Naive thymus-derived CD8-positive, alpha-beta T cell (primary cell): ENCODE measurements at places on chromosomes 2 and 18. TPM values are rescaled to one million over a fixed set of nuclear protein-coding genes. Genes with fewer than 3 reads are reported as not detected.

GRCh38 chr2:19363474-19363778 lies 5.0 kb upstream of the OSR1 start:
- DNase-seq = no peak
- H3K36me3 ChIP-seq = no peaks in the 10 kb centered on the region
- peaks cover 27% of the 10 kb centered on the region for H3K27me3 ChIP-seq
- peak overlapping the region; percentile 72 for H3K27ac ChIP-seq
- peak overlapping the region; percentile 95 for H3K4me3 ChIP-seq

GRCh38 chr18:8056723-8057122 lies 489.6 kb downstream of the PTPRM start:
- H3K4me3 ChIP-seq = no peak overlapping the region
- H3K36me3 ChIP-seq = no peaks in the 10 kb centered on the region
- no peaks in the 10 kb centered on the region for H3K4me1 ChIP-seq
- DNase-seq = no peak
- H3K27me3 ChIP-seq = no peaks in the 10 kb centered on the region
- no peak overlapping the region for H3K27ac ChIP-seq

Gene GLI2
- not detected for total RNA-seq

Gene CFAP65
- total RNA-seq = not detected

DNA sequence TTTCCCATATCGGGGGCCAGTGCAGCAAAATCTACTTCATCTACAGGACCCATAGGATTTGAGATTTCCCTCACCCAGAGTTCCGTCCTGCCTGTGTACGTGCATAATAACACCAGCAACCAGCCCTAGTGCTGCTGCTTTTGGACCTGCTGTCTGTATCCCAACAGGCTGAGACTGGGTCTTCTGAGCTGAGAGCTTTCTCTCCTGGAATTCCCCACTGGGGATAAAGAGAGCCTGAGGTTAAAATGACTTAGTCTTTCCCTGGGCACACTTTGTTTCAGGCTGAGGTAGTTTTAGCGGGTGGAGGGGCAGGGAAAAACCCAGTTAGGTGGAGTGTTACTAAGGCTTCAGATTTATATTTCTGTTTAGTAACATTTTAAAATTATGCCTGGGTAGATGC lies 62.5 kb downstream of the SERTAD2 start:
- peaks cover 9% of the 10 kb centered on the region for H3K4me1 ChIP-seq
- no peak overlapping the region for H3K4me3 ChIP-seq
- no peaks in the 10 kb centered on the region for H3K27me3 ChIP-seq
- no peak for DNase-seq
- H3K36me3 ChIP-seq = peaks cover 7% of the 10 kb centered on the region

DNA sequence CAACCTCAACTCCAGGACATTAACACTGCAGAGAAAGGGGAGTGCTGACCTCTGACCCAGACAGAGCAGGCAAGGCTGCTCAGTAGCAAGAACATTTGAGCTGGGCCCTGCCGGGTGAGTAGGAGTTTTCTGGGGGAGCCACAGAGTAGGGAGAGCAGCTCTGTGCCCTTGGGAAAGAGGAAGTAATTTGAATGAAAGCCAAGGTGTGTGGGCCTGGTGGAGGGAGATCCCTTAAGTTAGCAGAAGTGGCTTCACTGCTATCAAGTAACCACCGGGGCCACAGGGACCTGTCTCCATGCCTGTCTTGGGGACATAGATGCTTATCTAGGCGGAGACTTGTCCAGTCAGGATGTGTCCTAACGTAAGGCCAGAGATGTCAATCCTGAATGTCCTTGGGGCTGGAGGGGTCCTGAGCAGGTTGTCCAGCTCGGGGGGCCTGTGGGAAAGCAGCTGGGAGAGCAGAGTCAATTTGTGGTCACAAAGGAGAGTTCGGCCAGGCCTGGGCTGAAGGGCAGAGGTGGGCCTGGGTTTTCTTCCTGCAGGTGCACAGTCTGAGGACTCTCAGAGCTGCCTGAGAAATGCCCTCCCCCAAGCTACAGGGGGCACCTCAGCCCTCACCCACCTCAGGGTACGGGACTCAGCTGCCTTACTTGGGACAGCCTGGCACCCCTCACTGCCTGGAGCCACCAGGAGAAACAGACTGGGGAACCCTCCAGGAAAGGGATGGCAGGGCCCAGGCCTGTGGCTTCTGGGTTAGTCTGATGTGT lies 15.0 kb upstream of the OTOF start:
- H3K4me3 ChIP-seq = no peak overlapping the region
- DNase-seq = no peak
- no peaks in the 10 kb centered on the region for H3K36me3 ChIP-seq
- H3K27ac ChIP-seq = peak overlapping the region; percentile 76
- H3K27me3 ChIP-seq = no peaks in the 10 kb centered on the region

- H3K36me3 ChIP-seq = peaks cover 25% of the 10 kb centered on the region
- H3K27ac ChIP-seq = peak overlapping the region; percentile 44
- no peak for DNase-seq
Observed at GRCh38 chr2:207148020-207148419, 17.7 kb downstream of the KLF7 start.

DNA sequence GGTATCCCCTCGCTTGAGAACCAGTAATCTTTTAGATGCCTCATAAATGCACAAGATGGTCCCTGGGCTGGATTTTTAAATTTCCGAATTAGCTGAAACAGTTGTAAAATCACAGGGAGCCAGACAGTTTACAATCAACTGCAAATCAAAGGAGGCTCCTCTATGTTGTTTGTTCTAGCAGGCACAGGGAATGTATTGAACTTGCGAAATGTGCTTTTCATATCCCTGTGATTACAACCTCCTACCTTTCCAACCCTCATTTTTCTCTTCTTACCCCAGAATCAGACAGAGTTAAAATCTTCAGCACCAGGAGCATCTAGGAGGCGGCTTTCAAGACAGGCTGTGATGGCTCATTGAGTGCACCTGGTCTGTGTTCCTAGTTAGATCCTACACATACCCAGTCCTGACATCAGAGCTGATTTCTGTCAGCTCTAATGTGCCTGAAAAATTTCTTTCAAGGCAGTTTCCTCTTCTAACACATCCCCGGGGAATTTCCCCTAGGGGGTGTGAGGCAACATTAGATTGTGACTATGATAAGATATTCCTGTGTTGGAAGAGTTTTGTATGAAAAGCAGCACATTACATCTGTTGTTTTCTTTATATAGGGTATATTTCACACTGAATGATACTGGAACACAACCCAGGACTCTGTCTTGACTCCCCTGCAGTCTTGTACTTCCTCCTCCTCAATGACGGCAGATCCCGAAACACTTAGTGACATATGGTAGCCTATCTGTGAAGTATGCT lies 17.9 kb upstream of the CAVIN2 start:
- H3K27ac ChIP-seq = no peak overlapping the region
- no peak for DNase-seq
- no peaks in the 10 kb centered on the region for H3K4me1 ChIP-seq
- no peaks in the 10 kb centered on the region for H3K36me3 ChIP-seq
- H3K4me3 ChIP-seq = no peak overlapping the region
- peaks cover 8% of the 10 kb centered on the region for H3K27me3 ChIP-seq

Gene SP9
- total RNA-seq = not detected

Gene TEX44
- not detected for total RNA-seq

GRCh38 chr2:198757069-198757468 lies 700.7 kb downstream of the SATB2 start:
- no peaks in the 10 kb centered on the region for H3K4me1 ChIP-seq
- H3K27ac ChIP-seq = no peak overlapping the region
- no peak for DNase-seq
- H3K27me3 ChIP-seq = peaks cover 1% of the 10 kb centered on the region
- H3K36me3 ChIP-seq = no peaks in the 10 kb centered on the region
- no peak overlapping the region for H3K4me3 ChIP-seq

Gene IL36B
- not detected for total RNA-seq

Gene GBX2
- total RNA-seq = not detected

Gene SSB
- 110 TPM for total RNA-seq

GRCh38 chr2:161400076-161400475 lies 16.0 kb upstream of the TBR1 start:
- H3K36me3 ChIP-seq = peaks cover 36% of the 10 kb centered on the region
- H3K27ac ChIP-seq = no peak overlapping the region
- DNase-seq = no peak
- no peak overlapping the region for H3K4me3 ChIP-seq

DNA sequence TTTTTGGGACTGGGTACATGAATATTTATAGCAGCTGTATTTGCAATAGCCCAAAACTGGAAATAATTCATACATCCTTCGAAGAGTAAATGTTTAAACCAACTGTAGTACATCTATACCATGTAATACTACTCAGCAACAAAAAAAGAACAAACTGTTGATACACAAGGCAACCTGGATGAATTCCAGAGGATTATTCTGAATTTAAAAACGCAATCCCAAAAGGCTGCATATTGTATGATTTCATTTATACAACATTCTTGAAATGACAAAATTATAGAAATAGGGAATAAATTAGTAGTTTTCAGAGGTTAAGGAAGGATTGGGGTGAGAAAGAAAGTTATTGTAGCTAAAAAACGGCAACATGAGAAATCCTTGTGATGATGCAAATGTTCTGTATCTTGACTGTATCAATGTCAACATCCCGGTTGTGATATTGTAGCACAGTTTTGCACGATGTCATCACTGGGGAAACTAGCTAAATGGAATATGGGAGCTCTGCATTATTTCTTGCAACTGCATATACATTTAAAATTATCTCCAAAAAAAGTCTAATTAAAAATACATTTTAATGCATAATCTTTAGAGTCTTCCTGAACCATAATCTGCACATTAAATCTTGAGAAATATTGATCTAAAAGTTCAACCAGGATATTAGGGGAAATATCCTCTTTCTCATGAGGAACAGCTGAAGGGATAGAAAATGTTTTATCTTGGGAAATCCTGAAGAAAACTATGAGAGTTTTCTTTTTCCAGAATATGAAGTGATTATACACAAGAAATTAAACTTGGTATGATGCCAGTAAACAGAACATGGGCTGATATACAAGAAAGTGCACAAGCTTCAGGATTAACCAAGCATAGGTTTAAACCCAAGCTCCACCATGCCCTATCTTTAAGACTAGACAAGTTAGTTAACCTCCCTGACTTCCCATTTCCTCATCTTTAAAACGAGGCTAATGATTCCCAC lies 21.9 kb downstream of the EVA1A start:
- no peaks in the 10 kb centered on the region for H3K36me3 ChIP-seq
- peaks cover 3% of the 10 kb centered on the region for H3K27me3 ChIP-seq
- H3K27ac ChIP-seq = no peak overlapping the region
- no peaks in the 10 kb centered on the region for H3K4me1 ChIP-seq

DNA sequence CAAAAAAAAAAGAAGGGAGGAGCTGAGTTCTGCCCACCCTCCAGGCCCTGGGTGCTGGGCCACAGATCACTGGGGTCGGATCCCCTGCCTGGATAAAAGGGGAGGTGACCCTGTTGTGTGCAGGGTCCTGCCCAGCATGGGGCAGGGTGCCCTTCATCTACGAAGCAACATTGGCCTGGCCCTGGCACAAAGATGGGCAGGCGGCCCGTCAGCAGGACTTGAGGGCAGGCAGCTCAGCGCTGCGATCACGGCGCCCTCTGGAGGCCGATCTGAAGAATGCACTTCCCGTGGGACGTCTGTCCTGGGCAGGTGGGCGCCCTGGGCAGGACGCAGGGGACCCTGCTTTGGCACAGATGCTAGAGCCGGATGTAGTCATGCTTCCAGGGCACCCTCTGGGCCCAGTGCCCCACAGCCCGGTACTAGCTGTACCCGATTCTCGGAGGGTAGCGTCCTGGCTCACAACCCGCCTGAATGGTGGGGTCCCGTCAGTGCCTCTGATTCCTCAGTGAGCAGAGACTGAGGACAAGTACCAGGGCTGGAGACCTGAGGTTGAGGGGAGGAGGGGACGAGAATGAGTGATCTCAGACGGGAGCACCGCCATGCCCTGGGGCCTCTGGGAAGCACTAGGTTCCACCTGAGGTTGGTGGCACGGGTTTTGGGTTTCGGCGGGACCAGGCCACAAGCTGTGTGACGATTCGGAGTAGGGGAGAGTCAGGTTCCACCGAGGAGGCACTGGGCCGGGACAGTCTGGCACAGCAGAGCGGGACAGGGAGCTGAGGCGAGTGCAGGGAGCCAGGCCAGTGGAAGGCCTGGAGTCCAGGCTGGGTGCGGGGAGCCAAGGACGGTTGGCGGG lies 18.0 kb downstream of the ARID5A start:
- peak overlapping the region; percentile 41 for H3K4me3 ChIP-seq
- peaks cover 9% of the 10 kb centered on the region for H3K36me3 ChIP-seq
- H3K4me1 ChIP-seq = peaks cover 6% of the 10 kb centered on the region
- peak overlapping the region; percentile 93 for H3K27ac ChIP-seq
- H3K27me3 ChIP-seq = no peaks in the 10 kb centered on the region

Gene ITGB6
- total RNA-seq = not detected

Gene IGFBP2
- total RNA-seq = not detected

DNA sequence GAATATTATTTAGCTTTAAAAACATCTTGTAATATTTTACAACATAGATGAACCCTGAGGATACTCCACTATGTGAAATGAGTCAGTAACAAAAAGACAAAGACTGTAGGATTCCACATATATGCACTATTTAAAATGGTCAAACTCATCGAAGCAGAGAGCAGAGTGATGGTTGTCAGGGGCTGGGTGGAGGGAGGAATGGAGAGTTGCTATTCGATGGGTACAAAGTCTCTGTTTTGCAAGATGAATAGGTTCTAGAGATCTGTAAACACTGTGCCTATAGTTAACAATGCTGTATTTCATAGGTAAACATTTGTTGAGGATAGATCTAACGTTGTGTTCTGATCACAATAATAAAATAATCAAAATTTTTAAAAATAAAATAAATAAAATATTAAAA lies 1675.9 kb upstream of the CELF4 start:
- H3K36me3 ChIP-seq = no peaks in the 10 kb centered on the region
- no peak overlapping the region for H3K27ac ChIP-seq

- H3K27me3 ChIP-seq = no peaks in the 10 kb centered on the region
- H3K27ac ChIP-seq = no peak overlapping the region
- no peaks in the 10 kb centered on the region for H3K36me3 ChIP-seq
- peaks cover 5% of the 10 kb centered on the region for H3K4me1 ChIP-seq
- no peak for DNase-seq
- H3K4me3 ChIP-seq = no peak overlapping the region
Observed at GRCh38 chr2:126614524-126615227, 41.3 kb upstream of the GYPC start.

GRCh38 chr18:28063926-28064325 lies 113.0 kb downstream of the CDH2 start:
- no peak for DNase-seq
- H3K4me1 ChIP-seq = no peaks in the 10 kb centered on the region
- no peaks in the 10 kb centered on the region for H3K36me3 ChIP-seq
- H3K27me3 ChIP-seq = no peaks in the 10 kb centered on the region
- H3K4me3 ChIP-seq = no peak overlapping the region

GRCh38 chr18:58615140-58616132 lies 13.5 kb downstream of the ALPK2 start:
- peaks cover 22% of the 10 kb centered on the region for H3K4me1 ChIP-seq
- H3K36me3 ChIP-seq = no peaks in the 10 kb centered on the region
- H3K27ac ChIP-seq = peak overlapping the region; percentile 95
- no peaks in the 10 kb centered on the region for H3K27me3 ChIP-seq

GRCh38 chr2:53751728-53752127 lies 15.9 kb upstream of the CHAC2 start:
- peaks cover 11% of the 10 kb centered on the region for H3K36me3 ChIP-seq
- no peak for DNase-seq
- H3K4me3 ChIP-seq = no peak overlapping the region
- H3K27me3 ChIP-seq = no peaks in the 10 kb centered on the region

Gene ZNF2
- 4.7 TPM for total RNA-seq

Gene ST6GAL2
- not detected for total RNA-seq

GRCh38 chr2:198656869-198657268 lies 800.9 kb downstream of the SATB2 start:
- no peak for DNase-seq
- no peaks in the 10 kb centered on the region for H3K36me3 ChIP-seq
- no peak overlapping the region for H3K27ac ChIP-seq
- no peak overlapping the region for H3K4me3 ChIP-seq

- no peaks in the 10 kb centered on the region for H3K27me3 ChIP-seq
- DNase-seq = no peak
- H3K4me1 ChIP-seq = peaks cover 5% of the 10 kb centered on the region
Observed at GRCh38 chr18:48600456-48601090, 61.7 kb downstream of the CTIF start.

Gene C2orf15
- 5.7 TPM for total RNA-seq

Gene THSD7B
- not detected for total RNA-seq
